ENCODE measurements at places on chromosomes 2 and 18.

DNA sequence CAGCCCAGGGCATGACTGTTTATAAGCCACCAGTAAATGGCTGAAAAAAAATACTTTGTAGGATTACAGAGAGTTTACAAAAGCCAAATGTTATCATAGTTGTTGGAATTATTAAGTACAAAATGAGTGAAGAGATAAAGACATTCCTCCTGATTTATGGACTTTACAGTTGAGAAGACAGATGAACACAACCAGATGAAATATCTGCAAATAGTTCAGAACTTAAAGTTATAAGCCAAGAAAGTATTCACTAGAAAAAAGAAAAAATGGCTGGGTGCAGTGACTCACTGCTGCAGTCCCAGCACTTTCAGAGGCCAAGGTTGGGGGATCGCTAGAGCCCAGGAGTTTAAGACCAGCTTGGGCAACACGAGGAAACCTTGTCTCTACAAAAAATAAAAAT is 11.2 kb downstream of the PMAIP1 start:
- no peaks in the 10 kb centered on the region for H3K36me3 ChIP-seq
- DNase-seq, result no peak
- H3K4me3 ChIP-seq, result no peak overlapping the region
- no peaks in the 10 kb centered on the region for H3K27me3 ChIP-seq
- peaks cover 3% of the 10 kb centered on the region for H3K4me1 ChIP-seq

GRCh38 chr2:222479859-222480258 is 55.5 kb downstream of the SGPP2 start:
- no peaks in the 10 kb centered on the region for H3K36me3 ChIP-seq
- DNase-seq, result no peak
- no peak overlapping the region for H3K4me3 ChIP-seq
- H3K4me1 ChIP-seq, result peaks cover 16% of the 10 kb centered on the region
- H3K27ac ChIP-seq, result no peak overlapping the region

DNA sequence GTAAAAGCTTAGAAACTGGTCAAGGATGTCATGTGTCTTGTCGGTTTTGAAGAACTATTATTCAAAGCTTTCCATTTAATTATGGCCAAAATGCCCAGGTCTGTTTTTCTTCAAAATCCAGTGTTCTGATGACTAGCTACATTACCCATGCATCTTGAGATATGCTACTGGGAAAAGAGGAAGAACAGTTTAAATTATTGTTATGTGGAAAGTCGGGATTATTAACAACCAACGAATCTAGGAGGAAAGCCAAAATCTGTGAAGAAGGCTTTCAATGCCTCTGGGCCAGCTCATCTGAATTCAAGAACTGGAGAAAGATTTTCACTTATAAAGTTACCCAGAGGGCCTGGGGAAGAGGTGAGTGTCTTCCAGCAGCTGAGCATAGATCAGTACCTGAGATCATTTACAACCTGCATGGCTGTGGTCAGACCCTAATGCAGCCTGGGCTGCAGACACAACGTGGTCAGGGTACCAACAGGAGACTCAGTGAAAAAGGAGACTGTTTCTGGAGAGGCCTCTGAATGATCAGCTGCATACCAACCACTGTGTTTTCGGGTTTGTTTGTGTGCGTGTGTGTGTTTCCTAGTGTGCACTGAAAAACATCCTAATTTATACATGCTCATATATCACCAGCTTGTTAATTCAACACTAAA is 308.5 kb downstream of the NRXN1 start:
- H3K4me1 ChIP-seq, result peaks cover 51% of the 10 kb centered on the region
- DNase-seq, result no peak
- peaks cover 4% of the 10 kb centered on the region for H3K27me3 ChIP-seq
- no peak overlapping the region for H3K27ac ChIP-seq
- H3K36me3 ChIP-seq, result no peaks in the 10 kb centered on the region

DNA sequence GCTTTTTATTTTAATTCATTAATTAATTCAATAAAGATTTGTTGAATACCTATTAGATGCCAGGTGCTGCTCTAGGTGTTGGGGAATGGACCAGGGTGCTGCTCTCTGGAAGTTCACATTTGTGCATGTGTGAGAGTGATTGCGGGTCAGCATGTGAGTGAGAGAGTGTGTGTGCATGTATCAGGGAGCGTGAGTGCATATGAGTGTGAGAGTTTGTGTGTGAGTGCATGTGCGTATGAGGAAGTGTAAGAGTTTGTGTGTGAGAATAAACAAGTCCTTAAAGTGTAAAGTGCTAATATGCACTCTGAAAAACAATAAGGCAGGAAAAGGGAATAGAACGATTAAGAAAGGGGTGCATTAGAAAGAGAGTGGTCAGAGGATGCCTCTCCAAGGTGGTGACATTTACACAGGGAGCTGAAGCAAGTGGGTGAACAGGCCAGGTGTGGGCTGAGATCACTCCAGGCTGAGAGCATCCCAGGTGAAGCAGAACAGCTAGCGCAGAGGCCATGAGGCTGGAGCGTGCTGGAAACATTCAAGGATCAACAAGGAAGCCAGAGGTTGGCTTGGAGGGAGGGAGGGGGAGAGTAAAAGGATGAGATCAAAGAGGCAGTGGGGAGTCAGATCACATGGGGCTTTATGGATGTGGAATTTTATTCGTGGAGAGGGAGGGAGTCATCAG is 50.5 kb upstream of the SLC1A4 start:
- no peak overlapping the region for H3K4me3 ChIP-seq
- H3K36me3 ChIP-seq, result no peaks in the 10 kb centered on the region
- DNase-seq, result no peak
- no peak overlapping the region for H3K27ac ChIP-seq

DNA sequence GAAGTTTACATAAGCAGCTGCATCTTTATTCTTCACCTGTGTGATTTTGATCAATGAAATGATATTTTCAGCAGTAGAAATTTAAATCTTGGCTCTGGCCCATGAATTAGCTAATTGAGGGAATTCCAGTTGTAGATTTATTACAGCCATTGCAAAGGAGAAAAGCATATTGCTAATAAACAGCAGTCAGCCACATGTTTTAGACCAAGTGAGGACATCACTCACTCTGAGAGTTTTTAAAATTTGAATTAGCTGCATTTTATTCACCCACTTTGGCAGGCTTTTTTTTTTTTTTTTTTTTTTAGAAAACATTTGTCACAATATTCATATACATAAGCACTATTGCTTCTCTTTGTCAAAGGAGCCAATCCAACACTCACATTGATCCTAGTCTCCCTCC is 479.4 kb upstream of the VRK2 start:
- no peak overlapping the region for H3K27ac ChIP-seq
- no peaks in the 10 kb centered on the region for H3K36me3 ChIP-seq
- no peak overlapping the region for H3K4me3 ChIP-seq
- peaks cover 5% of the 10 kb centered on the region for H3K4me1 ChIP-seq
